ENCODE measurements at places on chromosomes 13 and 19.

- no peak for DNase-seq
These were observed 171.8 kb downstream of the GPC6 start for GRCh38 chr13:93398167-93399035.

DNA sequence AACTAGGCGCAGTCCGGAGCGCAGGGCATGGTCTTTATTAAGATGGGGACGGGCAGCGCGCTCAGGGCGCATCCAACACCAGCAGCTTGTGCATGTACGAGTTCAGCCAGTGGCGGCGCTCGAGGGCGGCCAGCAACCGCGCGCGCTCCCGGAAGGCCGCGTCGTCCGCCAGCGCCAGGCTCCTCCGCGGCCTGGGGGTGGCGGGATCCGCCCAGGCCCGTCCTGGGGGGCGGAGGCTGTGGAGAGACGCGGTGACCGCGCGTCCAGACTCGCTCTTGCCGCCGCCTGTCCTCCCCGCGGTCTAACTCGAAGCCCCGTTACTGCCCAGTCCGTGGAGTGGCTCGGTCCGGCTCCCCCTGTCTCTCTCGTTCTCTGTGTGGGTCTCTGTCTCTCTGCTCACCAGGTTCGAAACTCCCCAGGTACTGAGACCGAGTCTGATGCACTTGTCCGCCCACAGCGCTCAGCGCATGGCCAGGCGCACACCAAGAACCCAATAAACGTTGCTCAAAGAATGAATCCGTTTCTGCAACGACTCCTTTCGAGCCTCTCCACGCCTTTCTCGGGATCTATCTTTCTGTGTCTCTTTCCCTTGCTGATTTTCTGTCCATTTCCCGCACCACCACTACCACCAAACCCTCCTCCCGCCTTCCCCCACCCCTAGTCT is 702 bp downstream of the PTH2 start:
- DNase-seq = peak; percentile 59

- DNase-seq = no peak
These were observed 9.3 kb downstream of the ACP4 start for GRCh38 chr19:50799547-50799851.

GRCh38 chr19:18969931-18970659 is 29.1 kb upstream of the HOMER3 start:
- no peak for DNase-seq

GRCh38 chr13:100098445-100099116 is 9.7 kb downstream of the PCCA start:
- DNase-seq = no peak

DNA sequence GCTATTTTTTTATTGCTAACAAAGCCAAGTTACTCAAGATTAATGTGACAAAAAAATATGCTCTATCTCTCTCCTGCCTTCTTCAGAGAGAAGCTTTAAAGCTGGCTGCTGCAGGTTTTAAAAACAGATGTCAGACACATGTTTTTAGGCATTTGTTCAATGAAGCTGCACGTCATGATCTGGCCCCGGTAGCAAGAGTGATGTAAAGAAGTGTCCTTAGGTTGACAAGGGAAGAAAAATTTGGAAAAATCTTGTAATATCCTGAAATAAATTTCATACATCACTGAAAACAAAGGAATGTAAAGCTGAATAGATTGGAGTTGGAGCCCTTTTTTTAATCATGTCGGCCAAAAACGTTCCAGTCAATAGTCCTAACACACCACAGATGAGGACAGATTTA is 531.4 kb upstream of the NBEA start:
- no peak for DNase-seq

DNA sequence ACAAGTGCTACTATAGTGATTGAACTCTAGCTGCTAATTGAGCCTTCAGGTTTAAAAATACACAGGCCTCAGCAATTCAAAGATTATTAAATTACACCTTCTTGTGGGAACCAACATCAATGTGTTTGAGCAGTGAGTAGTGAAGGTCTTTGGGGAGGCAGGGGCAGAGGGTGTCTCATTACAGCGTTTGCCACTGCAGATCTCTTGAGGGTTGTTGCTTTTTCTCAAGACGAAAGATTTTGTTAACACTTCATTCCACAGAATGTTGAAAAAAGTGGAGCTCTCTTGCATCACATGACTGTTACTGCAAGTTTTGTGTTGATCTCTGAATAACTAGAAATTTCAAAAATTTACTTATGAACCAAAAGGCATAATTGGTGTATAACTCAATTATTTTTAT is 253.6 kb downstream of the ATP8A2 start:
- no peak for DNase-seq

- no peak for DNase-seq
These were observed 9.9 kb downstream of the SOX21 start for GRCh38 chr13:94702181-94703041.

GRCh38 chr13:75670496-75670895 is 34.4 kb downstream of the LMO7 start:
- DNase-seq = no peak

DNA sequence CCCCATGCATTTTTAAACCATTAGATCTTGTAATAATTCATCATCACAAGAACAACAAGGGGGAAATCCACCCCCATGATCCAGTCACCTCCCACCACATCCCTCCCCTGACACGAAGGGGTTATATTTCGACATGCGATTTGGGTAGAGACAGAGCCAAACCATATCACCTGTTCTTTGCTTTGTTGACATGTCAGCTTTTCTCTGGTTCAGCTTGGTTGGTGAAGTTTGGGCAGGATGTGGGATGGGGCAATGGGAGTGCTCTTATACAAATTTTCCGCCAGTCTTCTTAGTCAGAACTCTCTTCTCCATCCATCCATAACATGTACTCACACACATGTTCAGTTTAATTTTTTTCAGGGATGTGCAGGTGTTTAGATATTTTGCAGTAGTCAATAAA is 12.9 kb downstream of the TPP2 start:
- no peak for DNase-seq

- DNase-seq = peak; percentile 80
These were observed 8.8 kb upstream of the TNFSF9 start for GRCh38 chr19:6521718-6522646.

GRCh38 chr13:103102482-103102881 is 36.3 kb upstream of the SLC10A2 start:
- no peak for DNase-seq

Measured in CD4-positive, alpha-beta T cell treated with Interleukin-10 for 1 hour (primary cell).